ENCODE measurements at places on chromosomes 2 and 18.
A peak's percentile ranks its signal among the peaks of the same experiment; 100 is the strongest.

GRCh38 chr18:29840089-29840488, 1202.5 kb downstream of the DSC3 start:
- no peak for DNase-seq

- DNase-seq, result no peak
These were observed 25.9 kb downstream of the COL5A2 start for GRCh38 chr2:189153619-189154018.

DNA sequence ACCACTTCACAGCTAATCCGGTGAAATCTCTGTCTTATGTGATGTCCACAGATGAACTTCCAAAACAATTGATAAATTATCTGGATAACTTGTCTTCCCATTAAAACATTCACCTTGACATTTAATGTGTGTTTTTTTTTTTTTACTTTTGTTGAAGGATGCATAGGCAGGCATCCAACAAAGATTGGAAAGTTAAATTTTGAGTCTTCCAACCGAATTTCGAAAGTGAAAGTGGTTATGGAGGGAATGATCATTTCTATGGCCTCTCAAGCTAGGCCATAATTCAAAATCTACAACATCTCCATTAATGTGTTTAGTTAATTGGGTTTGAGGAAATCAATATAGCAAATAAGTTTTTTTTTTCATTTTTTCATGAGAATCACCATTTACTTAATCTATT, 1495.5 kb upstream of the ACVR2A start:
- DNase-seq, result no peak

GRCh38 chr2:143259368-143259958, 130.2 kb downstream of the ARHGAP15 start:
- DNase-seq, result peak; percentile 52

- no peak for DNase-seq
These were observed 95.8 kb upstream of the DPP10 start for GRCh38 chr2:114346658-114347057.

DNA sequence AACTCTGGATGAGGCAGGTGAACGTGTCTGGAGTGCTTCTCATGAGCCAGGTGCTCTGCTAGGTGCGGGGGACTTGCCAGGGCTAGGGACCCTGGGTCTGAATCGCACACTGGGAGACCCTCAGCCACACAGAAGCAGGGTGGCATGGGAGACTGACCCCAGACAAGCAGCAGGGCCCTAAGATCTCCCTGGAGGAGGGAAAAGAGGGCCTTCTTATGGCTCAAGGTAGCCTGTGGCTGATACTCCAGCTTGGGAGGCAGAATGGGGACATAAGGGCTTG, 12.8 kb upstream of the CIB4 start:
- DNase-seq, result no peak

GRCh38 chr2:29448096-29448688, 333.0 kb downstream of the CLIP4 start:
- no peak for DNase-seq

- no peak for DNase-seq
These were observed 280.5 kb downstream of the NRXN1 start for GRCh38 chr2:50751311-50752031.

DNA sequence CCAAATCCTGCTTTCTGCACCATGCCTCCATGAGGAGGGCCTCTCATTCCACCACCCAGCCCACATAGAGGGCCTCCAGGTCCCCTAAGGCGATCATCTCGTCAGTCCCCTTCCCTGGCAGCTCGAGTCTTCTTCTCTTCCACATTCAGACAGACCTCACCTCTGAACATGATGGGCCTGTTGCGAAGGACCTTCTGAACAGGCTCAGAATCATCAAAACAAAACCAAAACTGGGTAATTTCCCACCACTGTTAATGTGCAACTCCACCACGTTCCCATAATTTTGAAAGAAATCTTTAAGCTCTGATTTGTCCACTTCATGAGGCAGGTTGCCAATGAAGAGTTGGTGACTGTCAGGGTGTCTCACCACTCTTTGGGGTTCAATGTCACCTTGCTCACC, 20.4 kb downstream of the ZRANB3 start:
- no peak for DNase-seq
